ENCODE measurements at places on chromosomes 1 and 21.

DNA sequence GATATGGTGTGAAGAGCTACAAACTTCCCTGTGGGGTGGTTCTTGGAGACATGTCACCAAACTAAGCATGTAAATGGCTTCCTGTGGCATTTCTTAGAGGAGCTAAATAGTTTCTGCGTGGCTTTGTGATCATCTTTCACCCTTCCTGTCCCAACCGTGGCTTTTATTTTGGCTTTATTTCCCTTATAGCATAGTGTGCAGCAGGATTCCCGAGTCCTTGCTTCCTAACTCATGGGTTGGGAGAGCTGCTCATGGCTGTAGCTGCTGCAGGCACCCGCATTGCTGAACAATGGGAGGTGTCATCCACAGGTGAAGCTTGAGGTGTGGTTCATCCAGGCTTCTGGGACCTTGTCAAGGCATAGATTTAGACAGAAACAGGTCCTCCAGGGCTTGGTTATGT lies 192.0 kb downstream of the SDCCAG8 start:
- DNase-seq = no peak

- no peak for DNase-seq
These were observed 199.2 kb upstream of the ST6GALNAC5 start for GRCh38 chr1:76668046-76668445.

- no peak for DNase-seq
These were observed 7.8 kb upstream of the ADAM15 start for GRCh38 chr1:155043301-155043702.

- DNase-seq = peak; percentile 6
These were observed 73.3 kb downstream of the NUP210L start for GRCh38 chr1:154081386-154082126.

DNA sequence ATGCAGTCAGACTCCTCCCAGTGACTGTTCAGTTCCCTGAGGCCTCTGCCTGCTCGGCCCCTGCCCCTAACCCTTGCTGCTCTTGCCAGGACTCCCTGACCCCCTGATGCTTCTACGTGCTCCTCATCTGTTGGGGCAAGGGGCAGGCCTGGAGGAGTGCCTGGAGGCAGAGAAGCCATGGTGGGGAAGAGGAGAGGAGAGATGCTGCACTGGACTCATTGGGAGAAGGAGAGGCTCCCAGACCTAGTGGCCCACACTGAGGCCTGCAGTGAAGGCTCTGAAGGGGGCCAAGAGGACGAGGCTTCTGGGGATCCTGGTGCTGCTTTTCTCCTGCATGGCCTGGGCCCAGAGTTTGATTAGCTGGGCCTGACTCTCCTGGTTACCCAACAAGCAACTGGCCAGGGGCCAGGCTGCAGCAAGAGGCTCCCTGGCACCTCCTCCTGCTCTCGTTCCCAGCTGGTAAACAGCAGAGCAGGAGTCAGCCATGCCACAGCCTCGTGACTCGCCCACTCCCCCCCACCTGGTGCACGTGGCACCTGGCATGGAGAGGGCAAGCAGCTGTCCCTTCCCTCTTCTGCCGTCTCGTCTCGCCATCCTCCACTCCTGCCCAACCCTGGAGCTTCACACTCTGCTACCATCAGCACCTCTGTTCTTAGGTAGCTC lies 847 bp upstream of the RORC start:
- DNase-seq = peak; percentile 84

- DNase-seq = no peak
These were observed 2.8 kb downstream of the PTGER3 start for GRCh38 chr1:71044833-71045232.

- peak; percentile 86 for DNase-seq
These were observed 50.7 kb downstream of the LRIG2 start for GRCh38 chr1:113123737-113124136.

DNA sequence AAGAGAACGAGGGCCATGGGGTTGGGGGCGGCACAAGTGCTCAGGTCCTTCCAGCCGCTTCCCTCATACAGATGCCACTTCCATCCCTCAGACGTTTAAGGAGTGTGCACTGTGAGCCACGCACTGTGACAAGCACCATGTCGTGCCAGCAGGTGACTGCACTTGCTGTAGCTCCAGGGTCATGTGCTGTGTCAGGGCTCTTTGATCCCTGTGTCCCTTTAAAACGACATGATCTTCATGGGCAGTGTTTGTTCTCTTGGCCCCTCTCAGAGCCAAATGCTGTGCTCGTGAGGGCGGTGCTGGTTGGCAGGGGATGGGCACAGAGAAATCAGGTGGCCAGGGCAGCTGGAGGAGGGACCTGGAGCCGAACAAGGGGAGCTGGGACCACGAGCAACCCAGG lies 19.9 kb downstream of the IL10RB start:
- DNase-seq = no peak

- no peak for DNase-seq
These were observed 26.1 kb upstream of the RGL1 start for GRCh38 chr1:183778568-183779433.

DNA sequence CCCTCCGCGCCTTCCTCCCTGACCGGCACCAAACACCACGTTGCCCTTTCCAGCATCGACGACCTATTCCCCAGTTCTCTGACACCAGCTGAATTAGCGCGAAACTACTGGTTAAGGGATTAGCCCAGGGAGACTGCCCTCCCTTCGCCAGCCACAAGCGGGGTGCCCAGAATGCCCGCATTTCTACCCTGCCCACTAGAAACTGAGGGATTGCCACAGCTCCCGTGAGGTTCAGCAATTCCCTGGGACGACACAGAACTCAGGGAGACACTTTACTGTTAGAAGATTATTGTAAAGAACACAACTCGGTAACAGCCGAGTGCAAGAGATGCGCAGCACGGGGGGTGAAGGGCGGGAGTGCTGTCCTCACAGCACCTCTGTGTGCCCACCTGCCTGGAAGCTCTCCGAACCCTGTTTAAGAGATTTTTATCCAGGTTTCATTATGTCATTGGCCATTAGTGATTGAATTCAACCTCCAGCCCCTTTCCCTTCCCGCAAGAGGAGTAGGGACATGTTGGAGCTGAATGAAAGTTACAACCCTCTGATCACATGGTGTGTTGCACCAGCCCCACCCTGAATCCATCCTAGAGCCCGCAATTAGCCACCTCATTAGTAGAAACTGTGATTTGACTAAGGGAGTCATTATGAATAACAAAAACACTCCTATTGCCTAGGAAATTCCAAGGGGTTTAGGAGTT lies 15.8 kb upstream of the RIPPLY3 start:
- DNase-seq = no peak

GRCh38 chr1:172658871-172659453 lies at the start of gene FASLG:
Gene FASLG (plus strand): TSS chr1:172659103. CDS start chr1:172659202, 99 bp downstream.
- no peak for DNase-seq

GRCh38 chr1:153428791-153429190 lies 12.5 kb downstream of the S100A7A start:
- DNase-seq = no peak

DNA sequence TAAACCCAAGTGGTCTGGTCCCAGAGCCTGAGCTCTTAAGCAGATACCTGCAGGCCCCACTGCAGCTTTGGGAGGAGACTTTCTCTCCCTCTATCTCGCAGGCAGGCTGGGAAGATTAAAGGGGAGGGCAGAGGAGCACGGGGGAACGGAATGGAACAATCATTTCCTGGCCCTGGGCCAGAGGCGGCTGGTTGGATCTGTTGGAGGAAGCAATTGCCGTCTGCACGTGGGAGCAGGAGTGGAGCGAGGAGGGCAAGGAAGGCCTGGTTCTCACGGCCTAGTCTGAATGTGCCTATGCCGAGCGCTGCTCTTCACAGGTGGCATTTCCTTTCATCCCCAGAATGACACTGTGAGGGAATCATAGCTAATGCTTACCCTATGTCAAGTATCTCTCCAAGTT lies 23.7 kb downstream of the NKAIN1 start:
- peak; percentile 67 for DNase-seq

All from amniotic epithelial cell (primary cell).